Coronary artery (tissue), 2 donors: ENCODE measurements at places on chromosomes 13 and 19.
A peak's percentile ranks its signal among the peaks of the same experiment; 100 is the strongest.

- no peak for DNase-seq
Measured at GRCh38 chr13:34941436-34941834, 635 bp upstream of the NBEA start.

DNA sequence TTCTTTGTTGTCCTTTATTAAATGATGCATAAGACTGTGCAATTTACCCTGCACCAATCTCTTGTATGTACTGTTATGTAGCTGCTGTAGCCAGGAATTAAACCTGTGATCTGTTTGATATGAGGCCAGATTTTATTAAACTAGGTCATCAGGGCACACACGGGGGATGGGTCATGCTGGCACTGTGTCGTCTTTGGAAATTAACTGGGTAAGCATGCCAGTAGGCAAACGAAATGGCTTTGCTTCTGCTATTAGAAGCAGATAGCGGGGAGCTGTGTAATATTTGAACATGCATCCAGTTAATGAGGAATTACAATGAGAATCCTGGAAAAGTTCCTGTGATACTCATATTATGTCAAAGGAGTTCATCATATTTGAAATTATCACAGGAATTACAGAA, 23.5 kb downstream of the MTUS2 start:
- DNase-seq = no peak

DNA sequence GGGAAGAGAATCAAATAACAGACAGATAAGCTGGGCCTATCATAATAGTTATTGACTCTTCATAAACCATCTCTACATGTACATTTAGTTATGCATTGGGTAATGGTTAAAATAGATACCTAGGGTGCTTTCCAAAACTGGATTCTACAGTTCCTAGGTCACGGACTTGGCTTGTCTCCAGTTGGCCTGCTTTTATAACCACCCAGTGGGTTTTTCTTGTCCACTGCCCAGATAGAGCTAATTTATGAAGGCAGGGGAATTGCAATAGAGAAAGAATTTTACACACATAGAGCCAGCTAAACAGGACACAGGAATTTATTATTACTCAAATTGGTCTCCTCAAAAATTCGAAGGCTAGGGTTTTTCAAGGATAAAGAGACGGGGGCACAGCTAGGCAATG, 97.3 kb downstream of the FAM216B start:
- DNase-seq = no peak

GRCh38 chr19:11263726-11264125, 1.4 kb upstream of the DOCK6 start:
- DNase-seq = no peak

DNA sequence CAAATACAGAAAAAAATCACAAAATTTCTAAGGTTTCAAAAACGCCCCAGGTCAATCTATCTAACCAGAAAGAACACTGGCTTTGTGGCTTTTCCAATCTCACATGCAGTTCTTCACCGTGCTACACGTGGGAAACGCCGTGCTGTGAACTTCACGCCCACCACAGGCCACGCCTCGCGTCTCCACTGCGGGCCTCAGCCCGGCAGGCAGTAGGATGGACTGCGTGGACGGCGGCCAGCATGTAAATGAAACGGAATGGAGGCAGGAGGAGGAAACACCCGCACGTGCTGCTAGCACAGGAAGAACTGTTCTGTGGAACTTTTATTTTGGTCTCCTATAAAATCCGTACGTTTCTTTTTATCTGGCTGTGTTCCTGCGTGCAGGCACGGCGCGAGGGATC, 23.8 kb downstream of the ZNF787 start:
- no peak for DNase-seq

- no peak for DNase-seq
Measured at GRCh38 chr13:86357106-86357505, 557.9 kb upstream of the SLITRK6 start.

DNA sequence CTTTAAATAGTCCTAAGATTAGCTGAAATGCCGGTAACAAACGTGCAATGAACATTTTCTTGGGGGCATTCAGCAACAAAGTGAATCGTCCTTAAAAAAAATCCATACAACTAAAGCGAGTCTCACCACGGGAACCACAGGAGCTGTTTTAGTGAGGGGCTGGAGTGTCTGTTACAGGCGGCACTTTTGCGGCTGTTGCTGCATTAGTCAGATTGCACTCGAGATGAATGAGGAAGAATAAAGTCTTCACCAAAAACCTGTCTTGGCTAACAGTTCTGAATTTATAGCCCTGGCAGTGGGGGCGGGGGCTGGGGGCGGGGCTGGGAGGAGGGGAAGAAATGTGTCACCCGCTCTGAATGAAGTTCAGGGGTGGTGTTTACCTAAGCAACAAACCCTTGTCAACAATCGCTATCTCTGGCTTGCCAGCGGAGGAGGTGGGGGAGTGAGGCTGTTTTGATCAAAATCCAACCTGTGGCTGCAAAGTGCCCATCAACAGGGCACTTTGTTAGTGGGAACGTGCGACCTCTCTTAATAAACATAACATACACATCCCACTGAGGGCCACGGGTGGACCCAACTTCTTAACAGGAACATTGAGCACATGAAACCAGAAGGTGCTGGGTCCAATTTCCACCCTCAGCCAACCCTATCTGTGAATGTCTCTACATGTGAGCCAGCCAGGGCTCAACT, 44.5 kb downstream of the RFX2 start:
- peak; percentile 86 for DNase-seq

DNA sequence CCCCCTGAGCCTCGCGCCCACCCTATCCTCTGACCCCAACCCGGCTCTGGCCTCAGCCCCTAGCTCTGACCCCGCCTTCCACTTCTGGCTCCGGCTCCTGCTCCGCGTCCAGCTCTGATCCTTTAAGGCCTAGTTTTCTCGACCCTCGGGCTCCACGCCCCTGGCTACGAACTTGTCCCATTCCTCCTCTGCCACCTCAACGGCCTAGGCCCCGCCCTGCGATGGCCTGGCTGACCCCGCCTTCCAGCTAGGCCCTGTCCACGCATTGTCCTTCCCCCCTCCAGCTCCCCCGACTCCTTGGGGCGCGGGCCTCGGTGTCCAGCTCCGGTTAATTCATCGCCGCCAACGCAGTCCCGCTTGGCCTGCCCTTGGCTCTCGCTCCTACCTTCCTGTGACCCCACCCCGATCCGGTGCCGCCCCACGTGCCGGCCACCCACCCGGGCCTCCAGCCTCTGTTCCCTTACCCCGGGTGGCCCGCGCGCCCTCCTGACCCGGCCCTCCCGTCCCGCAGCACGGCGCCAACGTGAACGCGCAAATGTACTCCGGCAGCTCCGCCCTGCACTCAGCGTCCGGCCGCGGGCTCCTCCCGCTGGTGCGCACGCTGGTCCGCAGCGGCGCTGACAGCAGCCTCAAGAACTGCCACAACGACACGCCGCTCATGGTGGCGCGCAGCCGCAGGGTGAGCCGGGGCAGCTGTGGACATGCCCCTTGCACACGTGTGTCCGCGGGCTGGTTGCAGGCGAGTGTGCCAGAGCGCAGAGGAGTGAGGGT, 9.4 kb downstream of the BCL3 start:
- peak; percentile 88 for DNase-seq

DNA sequence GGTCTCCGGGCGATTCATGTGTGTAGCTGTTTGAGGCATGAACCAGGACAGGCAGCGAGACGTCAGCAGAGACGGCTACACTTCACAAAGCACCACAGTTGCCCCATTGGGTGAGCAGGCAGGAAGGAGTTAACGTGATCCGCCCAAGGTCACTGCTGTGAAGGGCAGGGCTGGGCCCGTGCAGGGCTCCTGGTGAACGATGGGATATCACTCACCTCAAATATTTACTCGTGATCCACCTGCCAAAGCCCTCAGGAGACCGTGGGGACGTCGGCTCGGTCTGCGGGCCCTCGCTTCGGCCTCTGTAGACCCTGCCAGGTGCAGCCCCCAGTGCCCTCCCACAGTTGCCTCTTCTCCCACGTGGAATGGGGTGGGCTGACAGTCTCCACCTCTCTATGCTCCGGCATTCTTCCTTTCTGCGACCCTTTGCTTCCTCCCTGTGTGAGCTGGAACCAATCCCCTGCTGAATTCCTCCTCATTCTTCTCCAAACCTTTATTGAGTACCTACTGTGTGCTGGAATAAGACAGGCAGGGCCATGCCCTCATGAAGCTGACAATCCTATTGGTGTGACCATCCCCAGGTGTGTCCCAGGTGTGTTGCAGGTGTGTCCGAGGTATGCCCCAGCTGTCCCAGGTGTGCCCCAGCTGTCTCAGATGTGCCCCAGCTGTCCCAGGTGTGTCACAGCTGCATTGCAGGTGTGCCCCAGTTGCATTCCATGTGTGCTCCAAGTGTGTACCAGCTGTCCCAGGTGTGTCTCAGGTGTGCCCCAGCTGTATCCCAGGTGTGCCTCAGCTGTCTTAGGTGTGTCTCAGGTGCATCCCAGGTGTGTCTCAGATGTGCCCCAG, 2.0 kb upstream of the GRK1 start:
- peak; percentile 47 for DNase-seq

- DNase-seq = no peak
Measured at GRCh38 chr19:46211201-46211881, 18.2 kb upstream of the IGFL1 start.

DNA sequence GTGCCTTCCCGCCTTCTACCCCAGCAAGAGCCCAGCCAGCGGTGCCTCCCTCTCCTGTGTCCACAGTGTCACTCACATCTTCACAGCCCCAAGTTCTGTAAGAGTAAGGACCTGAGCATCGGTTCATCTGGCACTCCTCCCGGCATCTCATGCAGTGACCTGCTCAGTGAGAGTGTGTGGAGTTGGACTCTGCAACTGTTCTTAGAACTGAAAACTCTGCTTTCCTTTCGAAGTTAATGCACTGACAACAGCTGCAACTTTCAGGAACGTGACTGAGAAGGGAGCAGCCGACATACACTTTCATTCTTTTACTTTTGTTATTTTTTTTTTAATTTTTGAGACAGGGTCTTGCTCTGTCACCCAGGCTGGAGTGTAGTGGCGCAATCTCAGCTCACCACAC, 41.2 kb downstream of the CEP89 start:
- no peak for DNase-seq

- no peak for DNase-seq
Measured at GRCh38 chr13:45082964-45083363, 37.3 kb upstream of the GTF2F2 start.

DNA sequence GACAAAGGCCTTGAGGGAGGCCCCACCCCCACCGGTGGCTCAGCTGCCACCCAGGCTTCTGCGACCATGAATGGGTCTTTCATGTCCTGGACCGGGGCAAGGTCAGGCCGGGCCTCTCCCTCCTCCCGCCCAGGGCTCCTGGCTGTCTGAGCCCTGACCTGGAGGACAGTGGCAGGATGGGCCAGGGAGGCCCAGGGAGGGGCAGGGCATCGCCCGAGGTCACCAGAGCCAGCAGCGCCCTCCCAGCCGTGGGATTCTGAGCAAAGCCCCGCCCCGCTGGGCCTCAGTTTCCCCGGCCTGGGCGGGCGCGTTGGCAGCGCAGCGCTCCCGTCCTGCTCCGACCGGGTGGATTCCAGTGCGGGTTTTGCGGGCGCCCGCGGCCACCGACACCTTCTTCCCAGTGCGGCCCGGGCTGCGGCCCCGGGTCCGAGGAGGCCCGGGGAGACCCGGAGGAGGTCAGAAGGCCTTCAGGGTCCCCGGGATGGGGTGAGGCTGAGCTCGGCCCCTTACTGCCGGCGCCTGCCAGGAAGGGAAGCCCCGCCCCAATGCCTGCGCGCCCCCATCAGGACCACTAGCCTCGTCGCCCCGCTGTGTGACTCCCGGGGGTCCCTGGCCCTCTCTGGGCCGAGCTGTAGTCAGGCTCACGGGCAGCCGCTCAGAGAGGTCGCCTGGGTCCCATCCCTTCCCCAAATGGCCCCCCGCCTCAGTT, 24.6 kb upstream of the SEMA6B start:
- no peak for DNase-seq

GRCh38 chr13:40271271-40271885, 395.1 kb downstream of the FOXO1 start:
- DNase-seq = peak; percentile 82

DNA sequence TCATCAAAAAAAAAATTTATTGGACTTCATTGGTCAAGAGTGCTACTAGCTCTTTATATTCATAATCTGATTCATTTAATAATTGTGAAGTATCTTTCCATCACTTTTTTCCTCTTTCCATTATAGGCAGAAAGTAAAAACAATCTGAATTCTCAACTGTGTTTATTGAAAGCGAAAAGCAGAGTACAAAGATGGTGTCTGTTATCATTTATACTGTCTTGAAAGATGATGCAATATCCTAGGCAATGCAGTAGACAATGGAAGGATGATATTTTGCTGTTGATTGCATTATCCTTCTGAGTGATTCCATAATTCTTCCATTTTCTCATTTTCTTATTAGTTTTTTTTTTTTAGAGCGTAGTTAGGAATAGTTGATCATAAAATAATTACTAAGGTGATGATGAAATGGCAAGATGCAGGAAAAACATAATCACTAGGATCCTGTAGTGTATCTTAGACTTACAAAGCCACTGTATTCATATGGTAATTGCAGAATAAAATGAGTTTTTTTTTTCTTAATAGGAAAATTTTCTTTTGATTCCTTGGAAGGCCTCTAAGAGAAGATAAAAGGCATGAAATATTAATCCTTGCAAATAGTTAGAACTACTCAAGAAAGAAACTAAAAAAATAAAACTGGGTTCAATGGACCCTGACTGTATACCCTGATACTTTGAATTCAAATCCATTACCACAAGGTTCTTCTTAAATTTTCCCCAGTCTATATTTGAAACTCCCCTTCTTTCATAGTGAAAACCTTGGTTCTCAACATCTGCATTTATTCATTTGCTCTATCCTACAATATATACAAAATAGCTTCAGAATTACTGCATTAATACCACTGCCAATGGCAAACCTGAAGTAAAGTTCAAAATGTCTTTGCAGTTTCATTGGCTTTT, 11.6 kb downstream of the URI1 start:
- no peak for DNase-seq

DNA sequence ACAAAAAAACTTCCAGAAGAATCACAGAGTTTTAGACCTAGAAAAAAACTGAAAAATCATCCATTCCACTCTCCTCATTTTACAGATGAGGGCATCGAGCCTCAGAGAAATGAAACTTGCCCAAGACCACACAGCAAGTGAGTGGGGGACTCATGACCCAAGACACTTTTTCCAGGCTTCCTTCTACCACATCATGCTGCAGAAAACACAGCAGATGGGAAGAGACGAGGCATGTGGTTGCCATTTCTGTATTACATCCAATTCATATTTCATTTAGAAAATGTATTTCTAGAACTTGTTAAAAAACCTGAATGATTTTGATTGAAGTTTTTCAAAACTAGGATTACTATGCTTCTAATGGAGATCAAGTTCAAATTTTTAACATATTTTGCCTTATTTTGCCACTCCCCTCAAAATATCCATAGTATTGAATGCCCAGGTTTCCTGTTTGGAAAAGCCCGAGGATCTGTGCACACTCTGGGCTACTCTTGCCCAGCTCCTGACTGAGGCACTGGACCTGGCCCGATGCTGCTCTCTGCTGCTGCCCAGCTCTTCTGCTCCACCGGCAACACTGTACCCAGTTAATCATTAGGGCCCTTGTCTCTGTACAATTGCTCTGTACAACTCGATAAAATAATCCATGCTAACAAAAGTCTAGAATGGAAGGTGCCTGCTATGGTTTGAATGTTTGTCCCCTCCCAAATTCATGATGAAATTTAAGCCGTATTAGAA, 157.4 kb downstream of the EFNB2 start:
- DNase-seq = no peak

- no peak for DNase-seq
Measured at GRCh38 chr19:46428239-46429135, at the start of gene PNMA8C. PNMA8C (minus strand) TSS chr19:46428936; CDS start chr19:46428359, 577 bp downstream.
